NCI-H187 treated with DMSO at 0.1 percent for 48 hours (cell line): ENCODE measurements at places on chromosomes 2 and 18.

DNA sequence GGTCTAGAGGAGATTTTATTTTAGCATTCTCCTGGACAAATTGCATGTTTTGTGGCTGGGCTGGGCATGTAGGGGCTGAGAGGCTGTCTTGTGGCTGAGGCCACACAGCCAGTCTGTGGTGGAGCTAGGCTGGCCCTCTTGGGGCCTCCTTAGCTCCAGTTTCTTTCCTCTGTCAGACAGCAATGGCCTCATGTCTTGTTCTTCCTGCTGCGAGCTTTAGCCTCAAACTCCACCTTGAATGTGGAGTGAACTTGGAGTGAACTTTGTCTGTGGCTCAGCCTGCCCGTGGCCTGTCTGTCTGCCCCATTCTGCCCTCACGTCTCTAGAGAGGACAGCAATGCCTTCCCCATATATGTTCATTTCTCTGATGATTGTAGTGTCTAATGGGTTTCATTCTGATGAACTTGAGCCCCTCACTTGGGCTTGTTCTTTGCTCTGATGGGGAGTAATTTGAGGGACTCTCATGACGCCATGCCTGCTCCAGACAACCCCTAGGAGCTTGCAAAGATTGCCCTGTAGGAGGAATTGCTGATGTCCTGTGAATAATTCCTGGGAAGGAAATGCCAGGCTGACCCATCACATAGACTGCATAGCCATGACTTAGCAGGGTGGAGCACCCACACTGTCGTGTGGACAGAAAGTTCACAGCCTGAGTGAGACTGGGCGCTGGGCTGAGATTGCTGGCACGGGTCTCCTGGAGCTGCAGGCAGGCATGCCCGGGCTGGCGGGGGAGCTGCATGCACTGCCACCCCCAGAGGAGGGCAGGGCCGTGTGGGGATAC is 42.6 kb downstream of the ASAP2 start:
- no peak for DNase-seq

DNA sequence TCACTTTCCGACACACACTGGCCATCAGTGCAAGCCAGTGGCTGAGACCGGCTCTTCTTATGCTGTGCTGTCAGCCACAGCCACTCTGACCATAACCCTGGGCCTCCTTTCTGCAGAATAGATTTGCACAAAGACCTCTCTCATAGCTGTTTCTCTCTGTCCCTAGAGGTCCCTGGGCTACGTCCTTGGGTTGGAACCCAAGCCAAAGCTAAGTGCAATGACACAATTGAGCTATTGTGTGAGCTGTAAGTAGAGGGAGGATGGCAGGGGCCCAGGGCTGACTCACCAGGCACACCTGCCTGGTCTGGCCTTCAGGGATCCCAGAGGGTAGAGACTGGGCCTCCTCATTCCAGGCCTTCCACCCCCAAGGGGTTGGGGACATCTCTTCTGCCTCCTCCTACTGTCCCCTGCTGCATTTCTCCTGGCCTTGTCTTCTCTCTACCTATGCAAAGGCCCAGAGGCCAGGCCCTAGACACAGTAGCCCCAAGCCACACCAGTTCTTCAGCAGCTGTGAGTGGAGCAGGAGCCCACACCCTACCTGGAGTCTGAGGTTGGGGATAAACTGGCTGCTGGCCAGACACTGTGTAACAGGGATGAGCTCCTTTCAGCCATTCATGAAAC is 174.6 kb downstream of the NCK2 start:
- no peak for DNase-seq

GRCh38 chr2:46964835-46965560 is 49.4 kb upstream of the MCFD2 start:
- no peak for DNase-seq

DNA sequence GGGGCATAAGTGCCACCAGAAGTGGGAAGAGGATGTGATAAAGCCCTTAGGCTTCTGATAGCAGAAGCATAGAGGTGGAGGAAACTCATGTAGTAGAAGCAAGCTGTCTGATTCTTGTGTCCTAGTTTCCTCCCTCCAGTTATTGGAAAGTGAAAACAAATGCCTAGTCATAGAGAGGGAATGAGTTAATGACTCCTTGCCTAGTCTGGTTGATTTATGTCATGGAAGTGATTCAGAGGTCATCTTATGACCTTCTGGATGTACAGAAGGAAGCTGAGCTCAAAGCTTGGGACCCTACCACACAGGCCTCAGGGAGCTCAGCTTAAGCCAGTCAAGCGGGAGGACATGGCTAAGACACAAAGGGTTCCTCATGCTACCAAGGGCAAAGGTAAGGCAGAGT is 232.2 kb downstream of the THSD7B start:
- DNase-seq: no peak

DNA sequence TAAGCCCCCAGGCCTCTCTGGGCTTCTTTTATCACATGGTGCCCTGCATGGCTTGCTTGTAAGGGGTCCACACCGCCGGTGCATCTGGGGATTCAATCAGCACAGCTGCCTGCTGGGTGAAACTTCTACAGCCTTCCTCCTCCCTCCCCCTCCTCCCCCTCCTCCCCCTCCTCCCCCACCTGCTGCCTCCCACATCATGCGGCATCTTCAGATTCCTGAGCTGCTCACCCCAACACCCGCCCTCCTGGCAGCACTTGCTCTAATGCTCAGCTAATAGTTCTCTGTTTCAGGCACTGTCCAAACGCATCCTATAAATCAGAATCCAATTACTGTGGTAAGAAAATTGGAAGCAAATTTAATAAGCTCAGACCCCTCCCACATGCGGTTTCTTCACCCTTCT is 150.7 kb downstream of the GALNT14 start:
- DNase-seq: no peak

DNA sequence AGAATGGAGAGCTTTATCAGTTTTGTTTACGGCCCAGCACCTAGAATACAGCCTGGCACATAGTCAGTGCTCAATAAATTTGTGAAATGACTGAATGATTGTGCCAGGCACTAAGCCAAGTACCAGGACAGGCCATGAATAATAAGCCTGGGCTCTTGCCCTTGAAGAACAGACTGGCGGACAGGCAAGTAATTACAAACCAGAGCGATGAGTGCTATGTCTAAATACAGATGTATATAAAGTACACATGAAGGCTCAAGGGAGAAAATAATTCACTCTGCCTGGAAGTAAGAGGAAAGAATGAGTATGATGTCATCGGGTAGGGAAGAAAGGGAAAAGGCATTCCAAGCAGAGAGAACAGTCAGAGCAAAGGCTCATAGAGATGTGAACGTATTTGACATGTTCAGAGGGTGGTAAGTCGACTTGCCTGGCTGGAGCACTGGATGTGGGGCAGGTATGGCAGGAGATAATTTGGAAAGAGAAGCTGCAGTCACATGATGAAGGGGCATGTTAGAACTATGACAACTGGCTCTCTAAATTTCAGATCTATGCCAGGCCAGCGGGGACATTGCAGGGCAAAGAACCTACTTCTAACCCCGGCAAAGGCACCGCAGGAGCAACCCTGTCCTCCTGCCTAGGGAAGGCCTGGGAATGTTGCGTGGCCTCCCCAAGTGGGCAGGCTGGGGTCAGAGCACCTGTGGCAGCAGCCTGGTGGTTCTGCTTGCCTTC is 119.1 kb upstream of the STPG4 start:
- no peak for DNase-seq

GRCh38 chr2:78029392-78029995 is 507.3 kb upstream of the LRRTM4 start:
- DNase-seq: no peak

- DNase-seq: no peak
Observed at GRCh38 chr2:168190590-168191336, 56.6 kb downstream of the STK39 start.

DNA sequence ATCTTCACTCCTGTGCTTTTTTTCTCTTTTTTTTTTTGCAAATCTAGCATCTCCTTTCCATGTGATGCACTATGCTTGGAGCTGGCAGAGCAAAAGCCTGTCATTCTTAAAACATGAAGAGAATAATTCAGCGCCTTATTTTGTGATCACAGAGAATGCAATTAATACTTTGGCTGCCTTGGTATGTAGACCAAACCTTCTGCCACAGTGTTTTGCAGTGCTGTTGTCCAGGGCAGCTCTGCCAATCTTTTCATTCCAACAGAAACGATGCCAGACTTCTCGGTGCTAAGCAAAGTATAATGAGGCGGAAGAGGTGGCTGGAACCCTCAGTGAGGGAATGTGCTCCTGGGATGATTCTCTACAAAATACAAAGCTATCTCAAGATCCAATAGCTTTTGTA is 25.6 kb downstream of the BCL2 start:
- DNase-seq: no peak

DNA sequence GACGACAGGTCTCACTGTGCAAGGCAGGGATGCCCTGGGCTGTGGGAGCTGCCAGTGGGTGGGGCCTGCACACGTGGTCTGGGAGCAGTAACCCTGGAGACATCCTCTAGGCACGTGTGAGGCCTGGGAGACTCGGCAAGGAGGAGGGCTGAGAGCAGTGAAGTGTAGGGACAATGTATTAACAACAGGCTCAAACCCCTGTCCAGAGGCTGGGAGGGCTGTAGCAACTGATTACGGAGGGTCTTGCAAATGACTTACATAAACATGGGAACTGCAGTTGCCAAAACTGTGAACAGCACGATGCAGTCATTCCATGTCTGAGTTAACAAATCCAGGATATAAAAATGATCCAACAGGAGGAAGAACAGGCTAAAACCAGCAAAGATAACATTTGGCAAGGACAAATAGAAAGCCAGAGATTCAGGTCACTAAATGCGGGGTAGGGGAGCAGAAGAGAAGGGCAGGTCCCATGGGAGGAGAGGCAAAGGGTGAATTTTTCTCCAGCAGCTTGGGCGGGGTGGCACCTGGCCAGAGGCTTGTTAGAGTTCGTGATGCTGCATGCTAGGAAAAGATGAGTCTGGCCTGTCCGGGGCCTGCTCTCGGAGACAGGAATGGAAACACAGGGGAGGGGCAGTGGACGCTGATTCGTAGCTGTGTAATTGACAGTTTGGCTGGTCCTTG is 44.9 kb downstream of the CYP27C1 start:
- DNase-seq: no peak

DNA sequence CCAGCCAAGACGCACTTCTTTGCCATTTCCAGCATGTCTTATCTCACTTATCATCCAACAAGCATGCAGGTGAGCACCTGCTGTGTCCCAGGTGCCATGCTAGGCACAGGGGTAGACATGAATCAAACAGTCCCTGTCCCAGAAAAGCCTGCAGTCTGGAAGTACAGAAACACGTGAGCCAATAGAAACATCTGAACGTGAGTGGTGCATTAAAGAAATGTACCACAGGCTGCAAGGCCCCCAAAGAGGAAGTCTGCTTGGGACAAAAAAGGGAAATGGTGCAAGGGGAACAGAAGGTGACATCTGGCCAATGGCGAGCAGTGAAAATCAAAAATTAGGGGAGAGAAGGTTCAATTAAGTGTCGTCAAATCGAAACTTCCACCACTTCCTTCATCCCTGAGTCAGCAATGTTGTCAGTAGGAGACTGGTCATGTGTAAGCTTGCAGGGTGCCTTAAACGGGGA is 17.6 kb upstream of the TMEM247 start:
- no peak for DNase-seq

- DNase-seq: no peak
Observed at GRCh38 chr2:83602753-83603152, 856.3 kb downstream of the SUCLG1 start.
